ENCODE measurements at places on chromosomes 16 and 17.
A peak's percentile ranks its signal among the peaks of the same experiment; 100 is the strongest.

DNA sequence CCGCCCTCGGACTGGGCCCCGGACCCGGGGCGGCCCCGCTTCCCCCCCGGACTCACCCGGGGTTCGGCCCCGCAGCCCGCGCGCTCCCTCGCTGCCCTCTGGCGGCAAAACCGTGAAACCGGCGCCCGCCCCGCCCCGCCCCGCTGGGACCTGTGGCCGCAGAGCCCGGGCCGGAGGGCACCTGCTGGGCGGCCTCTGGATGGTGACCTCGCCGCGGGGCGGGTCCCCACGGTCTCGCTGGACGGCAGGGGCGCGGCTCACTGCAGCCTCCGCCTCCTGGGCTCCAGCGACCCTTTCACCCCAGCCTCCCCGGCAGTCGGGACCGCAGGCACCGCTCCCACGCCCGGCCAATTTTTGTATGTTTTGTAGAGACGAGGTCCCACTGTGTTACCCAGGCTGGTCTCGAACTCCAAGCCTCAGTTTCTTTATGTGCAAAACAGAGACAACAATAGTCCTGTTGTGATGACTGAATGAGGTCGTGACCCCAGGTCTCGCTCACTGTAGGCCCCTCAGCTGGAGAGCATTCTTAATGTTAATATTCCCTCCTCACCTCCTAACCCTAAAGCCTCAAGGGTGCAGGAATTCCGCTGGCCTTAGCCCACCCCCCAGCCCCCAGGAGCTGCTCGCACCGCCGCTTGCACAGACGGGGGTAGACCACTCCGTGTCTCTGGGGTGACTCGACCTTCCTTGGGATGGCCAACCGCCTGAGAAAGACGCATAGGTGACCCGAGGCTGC is 33.7 kb upstream of the RPH3AL start:
- DNase-seq = peak; percentile 73

DNA sequence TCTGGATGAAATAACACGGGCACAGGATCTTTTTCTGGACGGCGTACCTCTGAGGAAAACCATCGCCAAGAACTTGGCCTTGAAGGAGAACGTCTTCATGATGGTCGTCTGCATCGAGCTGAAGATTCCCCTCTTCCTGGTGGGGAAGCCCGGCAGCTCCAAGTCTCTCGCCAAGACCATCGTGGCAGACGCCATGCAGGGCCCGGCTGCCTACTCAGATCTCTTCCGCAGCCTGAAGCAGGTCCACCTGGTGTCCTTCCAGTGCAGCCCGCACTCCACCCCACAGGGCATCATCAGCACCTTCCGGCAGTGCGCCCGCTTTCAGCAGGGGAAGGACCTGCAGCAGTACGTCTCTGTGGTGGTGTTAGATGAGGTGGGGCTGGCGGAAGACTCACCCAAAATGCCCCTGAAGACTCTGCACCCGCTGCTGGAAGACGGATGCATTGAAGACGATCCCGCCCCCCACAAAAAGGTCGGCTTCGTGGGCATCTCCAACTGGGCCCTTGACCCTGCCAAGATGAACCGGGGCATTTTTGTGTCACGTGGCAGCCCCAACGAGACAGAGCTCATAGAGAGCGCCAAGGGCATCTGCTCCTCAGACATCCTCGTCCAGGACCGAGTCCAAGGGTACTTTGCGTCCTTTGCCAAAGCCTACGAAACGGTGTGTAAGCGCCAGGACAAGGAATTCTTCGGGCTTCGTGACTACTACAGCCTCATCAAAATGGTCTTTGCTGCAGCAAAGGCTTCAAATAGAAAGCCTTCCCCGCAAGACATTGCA is 68.3 kb upstream of the ENDOV start:
- no peak for DNase-seq

- no peak for DNase-seq
These were observed 8.7 kb downstream of the MSL1 start for GRCh38 chr17:40130352-40131042.

GRCh38 chr16:48158296-48158695 is 2.5 kb upstream of the ABCC12 start:
- DNase-seq = no peak

- DNase-seq = no peak
These were observed 1.8 kb upstream of the TEX2 start for GRCh38 chr17:64264891-64265290.

GRCh38 chr16:88747588-88748301 is 37.3 kb downstream of the PIEZO1 start:
- DNase-seq = peak; percentile 37

DNA sequence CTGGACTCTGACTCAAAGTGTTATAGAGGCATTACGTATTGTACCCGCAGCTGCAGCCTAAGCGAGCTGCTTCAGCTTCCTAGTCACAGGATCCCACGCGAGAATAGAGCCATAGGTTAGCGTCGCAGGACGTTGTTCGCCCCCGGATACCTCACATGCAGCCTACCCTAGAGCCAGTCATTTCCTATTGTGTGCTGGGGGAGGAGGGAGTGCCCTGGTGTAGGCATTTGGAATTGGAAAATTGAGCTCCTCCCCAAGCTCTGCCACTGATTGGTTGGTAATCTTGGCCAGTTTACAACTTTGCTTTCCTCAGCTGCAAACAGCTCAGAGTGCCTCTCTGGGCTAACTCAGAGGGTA is 530 bp downstream of the NAA60 start:
- DNase-seq = peak; percentile 31

DNA sequence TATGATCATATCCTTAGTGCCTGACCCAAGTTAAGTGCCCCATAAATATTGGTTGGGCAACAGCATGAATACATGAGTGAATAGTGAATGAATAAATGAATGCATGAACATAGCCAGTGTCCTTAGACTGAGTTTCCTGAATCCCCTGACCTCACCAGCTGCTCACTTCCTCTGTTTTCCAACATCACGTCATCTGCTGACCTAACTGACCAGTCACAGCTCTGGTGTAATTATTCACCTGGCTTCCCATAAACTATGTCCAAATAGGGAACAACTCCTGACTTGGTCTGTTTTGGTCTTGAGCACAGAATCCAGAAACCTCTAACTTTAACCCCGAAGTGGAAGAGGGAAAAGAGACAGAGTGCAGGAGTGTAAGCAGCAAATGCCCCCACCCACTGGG is 83.4 kb downstream of the ASIC2 start:
- no peak for DNase-seq

DNA sequence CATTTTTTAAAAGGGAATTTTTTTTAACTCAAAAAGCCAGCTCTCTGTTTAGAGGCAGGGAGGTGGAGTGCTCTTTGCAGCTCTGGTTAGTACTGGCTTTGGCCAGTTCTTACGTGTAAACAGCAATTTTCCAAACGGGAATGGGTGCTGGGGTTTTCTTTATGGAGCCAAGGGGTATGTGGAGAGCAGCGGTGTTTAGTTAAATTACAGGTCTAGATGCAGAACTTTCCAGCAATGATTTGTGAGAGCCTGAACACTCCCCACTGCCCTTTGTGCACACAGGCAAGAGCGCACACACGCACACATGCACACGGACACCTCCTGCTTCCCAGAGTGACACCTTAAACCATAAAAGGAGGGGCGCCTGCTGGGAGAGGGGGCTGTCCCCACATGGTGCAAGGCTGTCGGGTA is 140.2 kb downstream of the MSI2 start:
- no peak for DNase-seq

GRCh38 chr17:28597606-28598383 is 1.0 kb downstream of the SPAG5 start:
- DNase-seq = no peak
